Stimulated activated CD8-positive, alpha-beta memory T cell treated with anti-CD3 and anti-CD28 coated beads, Interleukin-2, amount 100 ng/mL, for 1 hour (primary cell): ENCODE measurements at places on chromosomes 7 and 10.

GRCh38 chr7:128791972-128792327 is 182 bp downstream of the CCDC136 start:
- DNase-seq, result no peak

DNA sequence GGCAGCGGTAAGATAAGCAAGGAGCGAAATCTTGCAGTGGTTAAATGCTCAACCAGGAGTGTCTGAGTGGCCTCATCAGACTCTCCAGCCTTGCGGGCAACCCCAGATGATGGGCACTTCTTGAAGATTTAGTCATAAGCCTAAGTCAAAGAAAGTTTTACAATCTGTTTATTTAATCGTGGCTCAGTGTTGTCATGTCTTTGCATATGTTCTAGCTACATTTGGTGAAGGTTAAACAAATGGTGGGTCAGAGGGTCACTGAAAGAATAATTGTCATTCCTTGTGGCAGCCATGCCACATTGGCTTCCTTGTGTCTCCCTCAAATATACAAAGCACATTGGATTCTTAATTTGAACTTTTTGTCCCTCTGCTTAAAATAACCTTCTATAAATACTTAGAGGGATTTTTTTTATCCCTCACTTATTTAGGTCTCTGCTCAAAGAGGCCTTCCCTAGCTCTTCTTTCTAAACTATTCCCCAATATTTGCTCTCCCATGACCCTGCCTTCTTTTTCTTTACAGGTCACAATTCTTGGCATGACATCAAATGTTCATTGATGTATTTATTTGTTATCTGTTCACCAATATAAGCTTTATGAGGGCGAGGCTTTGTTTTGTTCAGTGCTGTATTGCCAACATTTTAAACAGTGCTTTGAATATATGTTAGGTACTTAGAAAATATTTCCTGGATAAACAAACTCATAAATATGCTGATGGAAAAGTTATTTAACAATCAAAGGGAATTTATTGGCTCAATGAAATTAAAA is 68.7 kb downstream of the NEUROD6 start:
- DNase-seq, result no peak

- DNase-seq, result no peak
Observed at GRCh38 chr7:144036302-144036885, 12.4 kb upstream of the OR2A5 start.

DNA sequence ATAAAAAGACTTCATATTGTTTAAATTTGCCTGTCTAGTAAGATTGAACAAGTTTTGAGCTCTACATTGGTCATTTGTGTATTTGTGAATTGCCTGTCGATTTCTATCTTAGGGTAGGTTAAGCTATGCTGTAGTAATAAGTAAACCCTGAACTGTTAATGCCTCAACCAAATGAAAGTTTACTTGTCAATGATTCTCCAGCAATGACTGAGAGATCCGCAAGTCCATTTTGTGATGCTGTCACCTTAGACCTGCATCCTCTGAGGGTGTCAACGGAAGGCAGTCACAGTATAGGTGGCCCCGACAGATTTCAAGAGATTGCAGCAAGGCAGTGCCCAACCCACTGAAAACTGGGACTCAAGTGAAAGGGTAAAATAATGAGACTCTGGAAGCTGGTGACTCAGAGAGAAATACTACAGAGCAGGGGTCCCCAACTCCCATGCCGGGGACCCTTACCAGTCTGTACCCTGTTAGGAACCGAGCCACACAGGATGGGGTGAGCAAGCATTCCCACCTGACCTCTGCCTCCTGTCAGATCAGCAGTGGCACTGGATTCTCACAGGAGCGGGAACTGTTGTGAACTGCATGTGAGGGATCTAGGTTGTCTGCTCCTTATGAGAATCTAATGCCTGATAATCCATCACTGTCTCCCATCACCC is 10.8 kb upstream of the PHYH start:
- DNase-seq, result no peak

DNA sequence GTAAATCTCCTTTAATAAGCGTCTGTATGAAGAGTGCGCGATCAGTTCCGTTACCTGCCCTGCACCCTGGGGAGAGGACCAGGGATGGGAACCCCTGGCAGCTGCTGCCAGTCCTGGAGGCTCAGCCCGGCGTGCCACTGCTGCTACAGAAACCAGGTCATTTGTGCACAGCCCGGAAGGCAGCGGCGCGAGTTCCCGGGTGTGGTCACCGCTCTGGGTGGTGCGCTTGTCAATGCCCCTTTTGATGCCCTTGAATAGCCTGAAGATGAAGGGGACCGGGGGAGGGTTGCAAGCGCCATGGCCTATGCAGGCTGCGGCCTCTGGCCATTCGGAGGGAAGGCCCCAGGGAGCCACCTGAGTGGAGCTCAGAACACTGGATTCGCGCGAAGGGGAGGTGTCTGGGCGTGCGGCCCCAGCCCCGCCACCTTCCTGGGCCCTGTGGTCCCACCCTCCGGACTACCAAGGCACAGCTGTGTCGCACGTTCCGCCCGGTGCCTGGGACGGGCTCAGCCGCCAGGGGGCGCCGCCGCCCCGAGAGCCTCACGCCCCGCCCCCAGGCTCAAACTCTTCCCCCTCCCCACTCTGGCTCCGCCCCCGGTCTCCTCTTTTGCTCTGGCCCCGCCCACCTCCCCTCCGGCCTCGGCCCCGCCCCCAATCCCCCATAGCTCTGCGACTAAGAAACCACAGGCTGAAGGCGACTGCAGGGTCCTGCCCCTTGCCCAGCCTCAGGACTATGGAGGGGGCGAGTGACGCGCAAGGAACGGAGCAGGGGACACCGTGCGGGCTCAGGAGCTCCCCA is 16.5 kb downstream of the AP5Z1 start:
- peak; percentile 61 for DNase-seq

- DNase-seq, result peak; percentile 26
Observed at GRCh38 chr10:29496341-29497162, 138.2 kb downstream of the SVIL start.

GRCh38 chr10:13632440-13632839 is 45.7 kb downstream of the PRPF18 start:
- no peak for DNase-seq

GRCh38 chr10:108275895-108276685 is 1111.6 kb upstream of the SORCS1 start:
- no peak for DNase-seq

- no peak for DNase-seq
Observed at GRCh38 chr7:107109955-107110354, 58.8 kb upstream of the HBP1 start.

- no peak for DNase-seq
Observed at GRCh38 chr7:147245274-147245673, 1128.7 kb downstream of the CNTNAP2 start.

GRCh38 chr7:140611641-140612040 is 29.0 kb downstream of the DENND2A start:
- DNase-seq, result no peak

DNA sequence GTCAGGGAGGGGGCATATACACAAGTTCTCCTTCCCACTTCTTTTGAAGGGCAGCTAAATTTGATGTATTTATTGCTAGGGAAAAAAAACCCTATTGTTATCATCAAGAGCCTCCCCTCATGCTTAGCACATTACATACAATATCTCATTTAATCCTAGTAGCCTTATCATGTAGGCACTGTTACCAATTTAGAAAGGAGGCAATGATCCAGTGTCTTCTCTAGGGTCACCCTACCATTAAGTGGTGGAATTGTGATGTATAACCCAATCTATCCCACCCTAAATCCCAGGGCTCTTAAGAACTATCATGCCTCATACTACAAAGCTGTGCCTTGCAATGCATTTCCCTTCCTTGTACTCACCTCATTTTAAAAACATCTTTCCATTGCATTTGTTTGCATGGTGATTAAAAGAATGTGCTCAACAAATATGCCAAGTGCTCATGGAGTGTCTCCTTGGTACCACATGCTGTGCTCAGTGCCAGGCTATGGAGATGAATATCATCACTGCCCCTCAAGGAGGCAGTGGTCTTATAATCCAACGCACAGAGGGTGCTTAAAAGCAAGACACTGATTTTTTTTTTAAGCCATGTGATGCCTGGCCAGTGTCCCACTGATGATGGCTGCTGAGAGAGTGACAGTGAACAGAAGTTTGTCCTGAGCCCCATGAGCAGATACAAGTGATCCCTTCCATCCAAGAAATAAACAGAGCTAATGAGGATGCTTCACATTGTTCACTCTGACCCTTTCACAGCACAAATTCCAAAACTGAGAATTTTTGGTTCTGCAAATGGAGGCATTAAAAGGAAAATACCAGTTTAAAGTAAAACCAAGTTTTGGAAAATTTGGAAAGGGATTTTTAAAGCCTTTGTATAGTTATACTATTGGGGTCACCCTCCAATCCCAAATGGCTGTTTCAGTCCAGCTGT is 98.2 kb downstream of the SORBS1 start:
- DNase-seq, result no peak

GRCh38 chr7:131170440-131171271 is 157.0 kb upstream of the MKLN1 start:
- no peak for DNase-seq

DNA sequence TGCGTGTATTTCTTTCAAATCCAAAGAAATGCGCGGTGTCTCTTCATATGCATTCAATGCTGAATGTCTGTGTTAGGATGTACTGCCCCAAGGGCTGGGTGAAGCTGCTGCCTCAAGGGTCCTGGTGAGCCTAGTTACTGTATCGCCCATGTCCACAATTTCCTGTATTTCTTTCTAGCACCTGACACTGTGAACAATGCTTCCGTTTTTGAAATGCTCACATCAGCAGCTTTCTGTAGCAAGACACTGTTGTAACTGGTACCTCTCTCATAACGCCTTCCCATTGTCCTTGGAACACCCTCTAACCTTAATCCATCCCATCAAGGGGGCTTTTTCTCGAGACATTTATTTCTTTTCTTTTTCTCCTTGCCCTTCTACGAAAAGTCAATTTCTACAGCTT is 25.1 kb downstream of the NRP1 start:
- no peak for DNase-seq

DNA sequence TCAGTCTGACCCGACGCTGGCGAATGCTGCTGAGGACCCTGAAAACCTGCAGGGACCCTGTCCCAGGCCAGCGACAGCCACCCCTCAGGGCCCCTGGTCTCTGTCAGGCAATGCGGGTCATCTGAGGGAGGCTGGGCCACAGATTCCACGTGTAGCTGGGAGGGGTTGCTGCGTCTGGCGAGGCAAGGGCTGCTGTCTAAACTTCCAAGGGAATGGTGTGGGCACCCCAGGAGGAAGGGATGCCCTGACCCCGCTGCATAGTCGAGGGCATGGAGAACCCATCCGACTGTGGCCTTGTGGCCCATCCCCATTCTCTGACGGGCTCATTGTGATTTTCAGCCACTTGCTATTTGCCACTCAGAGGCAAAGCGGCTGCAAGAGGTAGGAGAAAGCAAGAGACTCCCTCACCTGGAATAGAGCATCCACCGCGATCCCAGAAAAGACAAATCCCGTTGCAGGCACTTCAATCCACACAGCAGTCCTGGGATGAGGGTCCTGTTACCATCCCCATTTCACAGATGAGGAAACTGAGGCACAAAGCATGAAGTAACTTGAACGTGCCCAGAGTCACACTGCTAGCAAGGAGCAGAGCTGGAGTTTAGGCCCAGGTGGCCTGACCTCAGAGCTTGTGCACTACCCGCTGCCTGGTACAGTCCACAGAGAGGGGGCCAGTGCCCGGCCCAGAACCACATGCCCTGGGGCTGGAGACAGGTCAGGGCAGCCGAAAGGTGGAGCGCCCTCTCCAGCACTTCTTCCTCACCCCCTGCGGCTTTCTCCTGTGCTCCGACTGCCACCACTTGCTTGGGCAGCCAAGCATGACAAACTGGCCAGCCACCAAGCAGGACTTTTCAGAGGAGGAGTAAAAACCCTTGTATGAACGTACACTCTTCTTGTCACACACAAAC is 163.8 kb upstream of the KLF14 start:
- no peak for DNase-seq

DNA sequence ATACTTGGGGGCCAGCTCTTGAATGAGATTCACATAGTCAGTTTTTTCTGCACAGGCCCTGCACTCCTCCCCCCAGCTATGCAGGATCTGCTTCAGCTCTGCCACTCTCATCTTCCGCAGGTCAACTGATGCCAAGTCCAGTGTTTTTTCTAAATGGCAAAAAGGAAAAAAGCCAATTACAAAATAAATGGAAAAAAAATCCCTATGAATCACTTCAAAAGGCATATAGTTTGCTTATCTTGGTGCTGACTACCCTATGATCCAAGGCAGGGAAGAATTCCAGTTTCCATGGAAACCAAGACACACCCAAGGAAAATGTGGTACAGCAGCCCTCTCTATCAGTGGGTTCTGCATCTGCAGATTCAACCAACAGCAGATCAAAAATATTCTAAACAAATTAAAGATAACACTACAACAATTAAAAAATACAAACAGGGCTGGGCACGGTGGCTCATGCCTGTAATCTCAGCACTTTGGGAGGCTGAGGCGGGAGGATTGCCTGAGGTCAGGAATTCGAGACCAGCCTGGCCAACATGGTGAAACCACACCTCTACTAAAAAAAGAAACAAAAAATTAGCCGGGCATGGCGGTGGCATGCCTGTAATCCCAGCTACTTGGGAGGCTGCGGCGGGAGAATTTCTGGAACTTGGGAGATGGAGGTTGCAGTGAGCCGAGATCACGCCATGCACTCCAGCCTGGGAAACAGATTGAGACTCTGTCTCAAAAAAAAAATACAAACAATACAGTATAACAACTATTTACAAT is 17.6 kb downstream of the CDNF start:
- no peak for DNase-seq

DNA sequence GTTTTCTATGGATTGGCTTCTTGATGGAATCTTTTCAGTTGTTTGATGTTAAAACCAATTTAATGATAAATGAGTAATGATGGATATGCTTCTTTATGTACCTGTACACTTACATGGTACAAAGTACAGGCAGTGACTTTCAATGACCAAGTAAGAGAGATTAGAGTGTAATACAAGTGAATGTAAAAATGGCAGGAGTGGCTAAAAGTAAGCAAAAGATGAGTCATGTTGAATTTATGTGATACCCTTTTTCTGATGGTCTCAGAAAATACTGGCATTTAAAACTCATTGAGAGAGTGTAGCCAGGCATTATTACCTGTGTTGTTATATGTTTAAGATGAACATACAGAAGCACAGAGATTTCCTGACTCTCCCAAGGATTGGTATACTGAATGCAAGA is 97.1 kb downstream of the GPR85 start:
- DNase-seq, result no peak

DNA sequence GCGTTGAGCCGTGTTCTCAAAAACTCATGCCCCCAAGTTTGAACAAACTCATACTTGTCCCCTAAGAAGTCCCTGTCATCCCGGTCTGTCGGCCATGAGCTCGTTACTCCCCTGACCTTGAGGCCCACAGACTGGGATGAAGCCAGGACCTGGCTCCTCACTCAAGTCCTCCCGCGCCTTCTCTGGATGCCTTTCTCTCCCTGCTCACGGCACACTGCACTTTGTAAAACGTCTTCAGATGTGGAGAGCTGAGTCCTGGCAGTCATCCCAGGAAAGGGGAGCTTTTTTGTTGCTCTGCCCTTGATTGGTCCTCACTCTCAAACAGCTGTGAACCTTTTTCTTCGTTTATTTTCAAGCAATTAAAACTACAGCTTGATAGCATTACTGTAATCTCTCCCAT is 110.8 kb downstream of the JAZF1 start:
- DNase-seq, result no peak
